ENCODE measurements at places on chromosomes 6 and 20.

GRCh38 chr6:63724721-63725120, 89.1 kb downstream of the PHF3 start:
- no peak for DNase-seq

GRCh38 chr6:146990821-146991798, 213.1 kb upstream of the STXBP5 start:
- no peak for DNase-seq

GRCh38 chr20:13094976-13095375, 86.2 kb downstream of the SPTLC3 start:
- no peak for DNase-seq

- DNase-seq, result no peak
These were observed 3.3 kb downstream of the MYO6 start for GRCh38 chr6:75752365-75752764.

DNA sequence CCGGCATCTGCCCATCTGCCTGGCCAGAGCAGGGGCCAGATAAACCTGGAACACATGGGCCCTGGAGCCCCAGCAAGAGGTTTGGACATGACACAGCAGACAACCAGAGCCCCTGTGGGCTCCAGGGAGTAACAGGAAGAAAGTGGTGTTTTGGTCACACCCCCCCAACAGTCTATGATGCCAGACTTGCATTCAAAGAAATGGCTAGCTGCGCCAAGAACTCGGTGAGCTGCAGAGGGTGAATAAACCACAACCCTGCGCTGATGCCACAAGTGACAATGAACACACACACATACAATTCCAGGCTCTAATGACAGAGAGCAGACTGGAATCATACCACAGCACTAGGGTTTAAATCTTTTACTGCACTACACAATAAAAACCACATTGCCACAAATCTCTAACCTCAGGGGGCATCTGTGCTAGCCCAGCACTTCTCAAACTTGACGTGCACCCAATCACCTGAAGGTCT, 34.0 kb downstream of the TRERF1 start:
- no peak for DNase-seq

DNA sequence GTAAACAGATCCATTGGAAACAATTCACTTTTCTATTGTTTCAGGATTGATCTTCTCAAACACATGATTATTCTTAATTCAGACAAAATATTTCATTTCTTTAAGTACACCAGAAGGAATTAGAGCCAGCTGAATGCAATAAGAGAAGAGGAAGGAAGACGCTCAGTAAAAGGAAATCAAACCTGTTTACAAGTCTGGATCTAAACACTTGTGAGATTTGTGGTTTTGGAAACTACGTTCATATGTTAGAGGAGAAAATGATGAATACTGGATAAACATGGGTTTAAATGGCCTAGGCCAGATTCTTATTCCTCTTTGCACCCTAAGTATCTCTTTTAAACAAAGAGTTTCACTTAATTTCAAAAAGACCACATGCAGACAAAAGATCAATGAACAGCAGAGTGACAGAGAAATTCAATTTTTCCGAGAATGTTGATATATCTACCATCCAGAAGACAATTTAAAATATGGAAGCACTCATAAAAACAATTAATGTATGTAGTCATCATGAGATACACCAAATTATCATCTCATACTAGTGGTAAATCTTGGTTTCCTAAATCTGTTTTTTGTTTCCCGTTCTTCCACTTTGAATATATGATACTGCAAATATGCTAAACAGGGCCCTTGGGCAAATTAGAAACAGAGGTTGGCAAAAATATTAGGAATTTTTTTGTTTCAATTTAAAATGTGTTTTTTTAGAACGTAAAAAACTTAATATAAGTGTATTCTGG, 703.5 kb upstream of the CITED2 start:
- no peak for DNase-seq

- no peak for DNase-seq
These were observed 72.2 kb downstream of the RPP40 start for GRCh38 chr6:4931530-4932227.

DNA sequence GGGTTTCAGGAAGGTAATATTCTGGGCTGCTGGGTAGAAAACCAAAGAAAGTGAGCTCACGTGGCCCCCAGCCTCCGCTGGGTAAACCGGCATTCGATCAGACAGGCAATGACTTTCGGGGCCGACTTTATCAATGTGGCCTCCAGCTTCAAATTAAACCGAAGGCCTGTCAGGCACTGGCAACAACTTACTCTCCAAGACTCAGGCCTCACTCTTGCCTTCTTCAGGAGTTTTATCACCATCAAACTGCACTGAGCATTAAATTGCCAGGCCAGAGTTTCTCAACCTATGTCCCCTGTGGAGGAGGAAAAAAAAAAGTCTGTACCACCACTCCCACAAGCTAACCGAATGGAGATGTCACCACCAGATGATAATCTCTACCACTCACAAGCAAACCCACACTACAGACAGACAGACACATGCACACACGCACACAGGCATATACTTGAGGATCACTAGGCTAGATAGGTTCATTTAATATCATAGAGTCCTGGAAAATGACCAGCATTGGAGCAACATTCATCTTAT, 1.1 kb upstream of the MBOAT1 start:
- DNase-seq, result no peak

- no peak for DNase-seq
These were observed 15.1 kb upstream of the PLEKHG1 start for GRCh38 chr6:150584596-150584995.

- no peak for DNase-seq
These were observed 2.8 kb downstream of the MDC1 start for GRCh38 chr6:30714263-30714662.

DNA sequence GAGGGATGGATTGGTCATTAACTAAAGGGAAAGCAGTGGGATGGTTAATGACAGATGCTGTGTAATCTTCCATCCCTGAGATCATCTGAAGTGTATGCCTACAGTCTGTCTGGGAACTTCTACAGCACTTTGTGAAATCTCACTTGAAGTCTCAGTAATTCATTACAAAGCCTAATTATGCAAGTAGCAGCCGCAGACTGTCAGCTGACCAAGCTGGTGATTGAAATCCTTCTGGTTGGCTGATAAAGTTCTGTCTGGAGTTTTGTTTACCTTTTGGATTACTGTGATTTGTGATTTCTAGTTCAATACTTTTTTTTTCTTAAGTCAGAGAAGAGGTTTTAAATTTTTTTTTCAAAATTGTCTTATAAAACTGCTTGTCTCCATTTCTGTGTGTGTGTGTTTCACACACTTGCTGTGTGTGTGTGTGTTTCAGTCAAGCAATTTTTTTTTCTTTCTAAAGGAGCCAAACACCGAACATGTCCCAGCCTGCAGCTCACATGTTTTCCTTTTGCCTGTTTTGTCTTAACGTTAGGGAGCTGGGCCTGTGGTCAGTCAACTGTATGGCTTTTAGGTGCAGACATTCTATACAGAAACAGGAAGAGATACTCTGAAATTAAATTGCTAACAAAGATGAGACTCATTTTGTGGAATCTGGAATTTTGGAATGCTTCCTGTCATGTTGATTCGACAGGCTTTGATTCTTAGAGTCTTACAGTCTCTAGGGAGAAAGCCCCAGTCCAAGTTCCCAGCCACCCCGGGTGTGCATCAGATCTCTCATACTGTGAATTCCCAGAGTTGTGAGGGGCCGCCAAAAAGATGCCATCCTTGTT, 28.5 kb upstream of the ADGRF4 start:
- no peak for DNase-seq

DNA sequence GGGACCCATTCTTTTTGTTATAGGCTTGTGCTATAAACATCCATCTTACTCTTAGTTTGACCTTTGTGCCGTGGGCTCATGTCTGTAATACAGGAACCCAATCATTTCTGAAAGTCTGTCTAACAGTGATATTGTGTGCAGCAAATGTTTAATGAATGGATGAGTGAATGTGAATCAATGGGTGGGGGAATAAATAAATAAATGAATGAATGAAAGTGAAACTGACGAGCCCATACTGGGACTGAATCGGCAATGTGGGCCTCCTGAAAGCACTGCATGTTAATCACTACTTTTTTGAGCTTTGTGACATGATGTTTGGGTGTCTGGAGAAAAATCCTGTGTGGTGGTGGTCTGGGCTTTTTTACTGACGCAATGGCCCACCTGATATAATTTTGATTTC, 175.0 kb downstream of the GMPR start:
- no peak for DNase-seq

- no peak for DNase-seq
These were observed 539.7 kb upstream of the MARCKS start for GRCh38 chr6:113317442-113317841.
